ENCODE measurements at places on chromosomes 5 and 9.

- no peak for DNase-seq
Measured at GRCh38 chr5:135154197-135154596, 120.2 kb upstream of the PITX1 start.

DNA sequence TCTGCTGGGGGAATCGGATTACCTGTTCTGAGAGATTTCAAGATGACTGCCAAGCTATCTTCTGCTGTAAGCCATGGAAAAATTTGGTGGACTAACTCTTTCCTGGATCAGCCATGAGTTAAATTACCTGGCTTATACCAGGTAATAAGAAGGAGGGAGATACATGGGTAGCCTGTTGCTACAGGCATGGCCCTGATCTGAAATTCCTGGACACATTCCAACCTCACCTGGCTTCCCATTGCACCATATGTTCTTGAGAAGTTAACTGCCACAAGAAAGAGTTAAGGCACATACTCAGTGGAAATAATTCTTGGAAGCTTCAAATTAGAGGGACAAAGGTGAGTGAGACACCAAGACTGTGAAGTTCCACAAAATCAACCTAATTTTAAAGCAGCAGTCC lies 371.3 kb downstream of the ACTL7B start:
- no peak for DNase-seq

DNA sequence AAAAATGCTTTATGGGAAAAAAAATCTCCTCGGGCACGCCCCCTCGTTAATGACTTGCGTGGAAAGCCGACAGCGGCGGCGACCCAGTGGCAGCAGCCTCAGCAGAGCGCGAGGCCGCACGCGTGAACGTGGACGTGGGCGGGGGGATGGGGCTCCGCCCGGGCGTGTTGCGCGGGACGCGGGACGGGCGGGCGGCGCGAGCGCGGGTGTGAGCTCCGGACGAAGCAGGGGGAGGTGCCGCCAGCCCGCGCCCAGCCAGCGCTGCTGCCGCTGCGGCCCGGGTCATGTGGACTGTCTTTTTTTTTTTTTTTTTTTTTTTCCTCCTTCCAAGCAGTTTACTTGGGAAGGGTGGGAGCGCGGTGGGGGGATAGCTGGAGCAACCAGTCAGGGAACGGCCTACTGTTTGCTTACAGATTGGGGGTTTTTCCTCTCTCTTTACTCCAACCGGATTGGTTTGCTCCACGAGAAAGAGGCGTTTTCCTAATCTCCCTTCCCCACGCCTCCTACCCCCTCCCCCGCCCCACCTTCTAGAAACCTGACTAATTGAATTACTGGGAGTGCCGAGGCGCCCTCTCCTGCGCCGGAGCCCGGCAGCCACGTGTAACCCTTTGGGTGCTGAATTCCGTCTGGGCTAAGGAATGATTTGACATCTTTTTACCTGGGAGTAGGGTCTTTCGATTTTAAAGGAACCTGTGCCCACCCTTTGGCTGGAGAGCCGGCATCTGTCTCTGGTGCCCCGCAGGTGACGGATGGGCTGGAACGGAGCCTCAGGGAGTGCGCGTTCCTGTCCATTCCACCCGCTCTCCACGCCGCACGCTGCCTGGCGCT lies 1.7 kb upstream of the EFNA5 start:
- no peak for DNase-seq

DNA sequence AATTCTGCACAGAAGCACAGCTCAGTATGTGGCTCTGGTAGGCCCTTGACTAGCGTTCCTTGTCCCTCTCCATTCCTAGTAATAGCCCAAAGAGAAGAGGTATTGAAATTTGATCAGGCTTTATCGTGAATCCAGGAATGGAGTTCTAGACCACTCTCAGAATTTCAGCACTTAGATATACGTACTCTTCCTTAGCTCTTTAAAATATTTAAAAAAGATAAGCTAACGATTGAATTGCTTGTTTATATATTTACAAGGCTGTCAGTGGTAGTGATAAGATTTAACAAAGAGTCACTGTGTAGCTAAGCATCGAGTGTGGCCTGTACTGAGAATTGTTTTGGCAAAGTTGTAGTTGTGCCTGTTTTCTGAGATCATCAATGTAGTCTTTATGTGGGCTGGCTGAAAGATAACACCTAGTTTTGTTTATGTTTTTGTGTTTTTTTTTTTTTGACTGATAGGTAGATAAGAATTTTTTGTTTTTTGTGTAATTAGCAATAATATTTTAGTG lies 2.5 kb downstream of the KIAA1958 start:
- DNase-seq = no peak

DNA sequence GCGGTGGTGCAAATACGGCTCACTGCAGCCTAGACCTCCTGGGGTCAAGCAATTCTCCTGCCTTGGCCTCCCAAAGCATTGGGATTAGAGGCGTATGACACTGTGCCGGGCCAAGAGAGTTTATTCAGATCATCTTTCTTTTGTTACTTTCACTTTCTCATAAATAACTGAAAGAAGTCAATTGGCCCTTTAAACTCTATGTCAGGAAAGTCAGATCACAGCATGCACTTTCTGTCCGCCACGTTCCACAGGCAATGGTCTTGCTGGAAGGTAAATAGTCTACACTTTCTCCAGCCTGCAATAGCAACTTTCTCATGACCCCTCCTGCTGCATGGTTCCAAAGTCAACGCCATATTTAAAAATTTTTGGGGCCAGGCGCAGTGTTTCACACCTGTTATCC lies 6.5 kb upstream of the ARRDC1 start:
- no peak for DNase-seq

DNA sequence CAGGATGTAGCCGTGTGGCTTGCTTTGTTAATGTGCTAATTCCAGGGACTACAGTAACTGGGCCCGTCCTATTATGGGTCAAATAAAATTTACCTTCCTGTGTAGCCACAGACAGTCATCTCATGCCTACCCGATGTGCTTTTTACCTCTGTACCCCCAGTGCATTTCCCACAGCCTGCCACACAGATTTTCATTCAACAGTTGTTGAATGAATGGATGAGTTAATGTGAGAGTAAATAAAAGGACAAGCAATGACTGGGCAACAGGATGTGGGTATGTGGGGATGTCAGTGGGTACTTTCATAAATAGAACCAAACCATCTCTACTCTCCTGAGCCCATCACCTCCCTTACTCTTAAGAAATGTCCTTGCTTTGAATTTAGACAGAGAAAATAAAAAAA lies 441.2 kb upstream of the ZNF462 start:
- DNase-seq = no peak

DNA sequence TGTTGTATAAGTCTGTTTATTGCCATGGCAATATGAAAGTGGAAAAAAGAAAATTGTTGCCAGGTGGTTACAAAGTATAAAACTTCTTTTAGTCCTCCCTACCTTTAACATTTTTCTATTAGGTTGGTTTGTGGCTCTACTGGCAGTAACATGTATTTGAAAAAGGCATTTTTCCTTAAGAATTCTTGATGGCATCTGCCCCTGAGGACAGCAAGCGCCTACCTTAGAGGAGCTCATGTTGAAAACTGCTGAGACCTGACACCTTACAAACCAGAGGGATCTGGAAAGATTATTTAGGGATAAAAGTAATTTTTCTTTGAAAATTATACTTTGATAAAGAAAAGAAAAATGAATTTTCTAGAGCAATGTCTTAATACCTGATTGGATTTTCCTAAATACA lies 208.1 kb downstream of the CAVIN4 start:
- DNase-seq = no peak

GRCh38 chr9:13915591-13916301 lies 398.2 kb downstream of the NFIB start:
- no peak for DNase-seq

- DNase-seq = no peak
Measured at GRCh38 chr9:126631254-126631653, 17.5 kb downstream of the LMX1B start.

DNA sequence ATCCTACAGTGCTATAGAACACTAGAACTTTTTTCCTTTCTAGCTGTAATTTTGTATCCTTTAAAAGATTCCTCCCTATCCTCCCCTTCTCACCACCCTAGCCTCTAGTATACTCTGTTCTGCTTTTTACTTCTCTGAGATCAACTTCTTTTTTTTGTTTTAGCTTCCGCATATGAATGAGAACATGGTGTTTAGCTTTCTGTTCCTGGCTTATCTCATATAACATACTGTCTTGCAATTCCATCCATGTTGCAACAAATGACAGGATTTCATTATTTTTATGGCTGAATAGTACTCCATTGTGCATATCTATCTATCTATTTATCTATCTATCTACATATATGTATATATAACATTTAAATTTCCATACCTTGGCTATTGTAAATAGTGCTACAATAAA lies 126.0 kb upstream of the MAN2A1 start:
- no peak for DNase-seq

DNA sequence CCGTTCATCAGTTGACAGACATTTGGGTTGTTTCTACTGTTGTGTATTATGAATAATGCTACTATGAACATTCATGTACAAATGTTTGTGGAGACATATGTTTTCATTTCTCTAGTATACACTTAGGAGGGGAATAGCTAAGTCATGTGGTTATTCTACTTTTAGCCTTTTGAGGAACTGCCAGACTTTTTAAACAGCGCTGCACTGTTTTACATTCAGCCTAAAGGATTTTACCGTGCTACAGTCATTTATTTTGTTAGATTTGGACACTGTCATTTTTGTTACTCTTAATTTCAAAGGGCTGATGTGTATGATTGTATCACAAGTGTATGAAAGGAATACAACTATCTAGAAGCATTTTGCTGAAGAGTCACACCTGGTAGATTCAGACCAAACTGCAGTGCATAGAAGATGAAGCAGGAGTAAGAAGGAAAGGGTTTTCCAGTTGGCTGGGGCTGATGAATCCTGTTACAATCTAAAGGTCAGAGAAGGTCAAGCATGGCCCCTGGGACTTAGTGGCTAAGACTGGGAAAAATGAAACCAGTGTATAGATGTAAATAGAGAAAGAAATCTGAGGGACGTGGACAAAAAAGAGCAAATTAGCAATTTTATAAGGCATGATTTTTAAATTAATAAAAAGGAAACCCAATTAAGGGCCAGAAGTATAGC lies 509.7 kb downstream of the PSAT1 start:
- no peak for DNase-seq

- no peak for DNase-seq
Measured at GRCh38 chr9:111876179-111876578, 20.4 kb upstream of the UGCG start.

- DNase-seq = no peak
Measured at GRCh38 chr9:129624947-129625346, 1.0 kb upstream of the NTMT1 start.
